Sigmoid colon (tissue), 7 donors: ENCODE measurements at places on chromosomes 7 and 10. TPM values are rescaled to one million over a fixed set of nuclear protein-coding genes. Genes with fewer than 3 reads are reported as not detected.

GRCh38 chr7:22826593-22826992 lies 3.9 kb upstream of the TOMM7 start:
- DNase-seq: no peak

- DNase-seq: no peak
These were observed 23.4 kb downstream of the OR9A2 start for GRCh38 chr7:143003393-143004051.

DNA sequence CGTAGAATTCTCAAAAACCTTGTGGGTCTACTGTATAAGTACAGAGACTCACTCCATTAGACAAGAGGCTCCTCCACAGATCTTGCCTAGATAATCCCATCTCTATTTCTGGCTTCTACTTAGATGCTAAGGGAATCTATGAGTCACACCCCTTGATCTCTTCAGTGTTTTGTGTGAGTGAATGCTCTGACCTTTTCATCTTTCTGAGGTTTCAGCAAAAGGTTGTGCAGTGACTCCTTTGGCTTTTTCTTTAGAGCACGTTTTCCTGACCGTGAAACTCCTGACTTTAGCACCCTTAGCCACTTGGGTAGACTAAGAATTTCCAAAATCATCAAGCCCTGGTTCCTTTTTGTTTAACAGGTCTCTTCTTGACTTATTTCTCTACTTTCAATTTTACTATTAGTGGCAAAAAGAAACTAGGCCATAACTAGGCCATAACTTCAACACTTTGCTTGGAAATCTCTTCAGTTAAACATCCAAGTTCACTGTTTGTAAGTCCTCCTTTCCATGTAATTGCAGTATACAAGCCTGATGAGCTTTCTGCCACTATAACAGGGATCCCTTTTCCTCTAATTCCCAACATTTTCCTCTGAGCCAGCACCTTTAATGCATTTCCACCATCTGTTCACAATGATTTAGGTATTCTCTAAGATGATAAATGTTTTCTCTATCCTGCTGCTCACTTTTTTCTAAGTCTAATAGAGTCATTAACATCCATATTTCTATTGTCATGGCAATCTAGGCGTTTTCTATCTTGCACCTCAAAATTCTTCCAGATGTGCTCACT lies 19.4 kb downstream of the COPG2 start:
- DNase-seq: no peak

GRCh38 chr10:32372000-32372875 lies 25.3 kb upstream of the EPC1 start:
- no peak for DNase-seq

GRCh38 chr7:82234457-82235049 lies 209.0 kb downstream of the CACNA2D1 start:
- no peak for DNase-seq

- no peak for DNase-seq
These were observed 101.6 kb downstream of the CCSER2 start for GRCh38 chr10:84429926-84430520.

DNA sequence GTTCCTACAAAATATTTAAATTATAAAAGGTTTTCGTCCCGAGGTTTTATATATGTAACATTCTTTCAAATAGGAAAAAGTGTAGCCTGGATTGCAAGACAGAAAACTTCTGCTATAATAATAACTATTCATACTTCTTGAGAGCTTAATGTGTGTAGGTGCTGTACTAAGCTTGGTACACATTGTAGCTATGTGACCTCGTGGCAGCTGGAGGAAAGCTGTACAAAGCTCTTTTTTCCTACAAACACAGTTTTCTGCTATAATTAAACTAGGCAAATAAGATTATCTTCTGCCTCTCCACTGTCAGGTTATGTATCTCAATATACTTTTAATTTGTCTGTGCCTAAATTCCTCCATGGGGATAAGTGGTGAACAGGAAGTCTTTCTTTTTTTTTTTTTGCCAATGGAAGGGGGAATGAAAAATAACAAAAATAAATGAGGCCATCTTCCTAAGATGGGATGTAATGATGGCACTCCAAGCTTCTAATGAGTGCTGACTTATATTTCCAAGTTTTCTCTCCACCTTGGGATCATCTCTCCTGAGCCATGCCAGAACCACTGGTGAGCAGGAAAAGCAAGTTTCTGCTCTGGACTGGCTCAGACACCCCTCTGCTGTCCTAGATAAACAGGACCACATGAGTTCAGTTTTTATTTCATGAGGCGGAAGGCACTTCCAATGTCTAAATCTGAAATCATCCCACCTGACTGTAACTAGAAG lies 9.9 kb downstream of the SGMS1 start:
- no peak for DNase-seq

DNA sequence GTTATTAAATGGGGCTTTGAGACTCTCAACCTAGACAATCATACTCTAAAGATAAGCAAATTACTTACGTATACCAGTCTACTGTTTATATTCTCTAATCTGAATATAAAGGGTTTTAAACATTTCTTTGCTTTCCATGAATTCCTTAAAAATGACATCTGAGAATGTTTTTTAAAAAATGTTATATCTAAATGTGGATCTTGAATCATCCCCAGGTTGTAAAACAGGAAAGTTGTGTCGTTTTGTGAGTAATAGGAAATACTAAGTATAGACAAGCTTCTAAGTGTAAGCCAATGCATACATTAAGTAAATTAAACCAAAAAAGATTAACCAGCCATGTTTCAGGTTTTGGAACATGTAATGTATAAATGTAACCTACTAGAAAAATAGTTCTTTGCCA lies 26.8 kb downstream of the ADD3 start:
- DNase-seq: no peak

DNA sequence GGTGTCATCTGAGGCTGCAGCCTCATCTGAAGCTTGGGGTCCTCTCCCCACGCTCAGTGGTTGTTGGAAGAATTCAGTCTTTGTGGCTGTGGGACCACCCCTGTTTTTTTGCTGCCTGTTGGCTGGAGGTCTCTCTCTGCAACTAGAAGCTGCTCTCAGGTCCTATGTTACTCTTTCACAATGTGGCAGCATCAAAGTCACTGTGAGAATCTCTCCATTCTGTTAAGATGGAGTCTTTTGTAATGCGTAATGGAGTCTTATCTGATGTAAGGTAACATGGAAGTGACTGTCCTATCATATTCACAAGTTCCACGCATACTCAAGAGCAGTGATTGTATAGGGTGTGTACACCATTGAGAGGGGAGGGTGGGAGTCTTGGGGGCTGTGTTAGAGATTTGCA lies 24.9 kb downstream of the TSPAN13 start:
- no peak for DNase-seq

GRCh38 chr10:77737608-77738007 lies 100.0 kb upstream of the KCNMA1 start:
- no peak for DNase-seq

GRCh38 chr10:99766302-99766681 lies 16.1 kb upstream of the ABCC2 start:
- DNase-seq: no peak

- DNase-seq: no peak
These were observed 88.2 kb upstream of the SEMA3C start for GRCh38 chr7:81007051-81007450.

GRCh38 chr7:38801786-38802185 lies 107.2 kb downstream of the VPS41 start:
- no peak for DNase-seq

GRCh38 chr7:78315119-78315518 lies 516.5 kb downstream of the PHTF2 start:
- DNase-seq: no peak

- no peak for DNase-seq
These were observed 125.8 kb downstream of the EGFR start for GRCh38 chr7:55144333-55145317.

GRCh38 chr10:52759154-52759553 lies 13.4 kb downstream of the MBL2 start:
- DNase-seq: no peak

DNA sequence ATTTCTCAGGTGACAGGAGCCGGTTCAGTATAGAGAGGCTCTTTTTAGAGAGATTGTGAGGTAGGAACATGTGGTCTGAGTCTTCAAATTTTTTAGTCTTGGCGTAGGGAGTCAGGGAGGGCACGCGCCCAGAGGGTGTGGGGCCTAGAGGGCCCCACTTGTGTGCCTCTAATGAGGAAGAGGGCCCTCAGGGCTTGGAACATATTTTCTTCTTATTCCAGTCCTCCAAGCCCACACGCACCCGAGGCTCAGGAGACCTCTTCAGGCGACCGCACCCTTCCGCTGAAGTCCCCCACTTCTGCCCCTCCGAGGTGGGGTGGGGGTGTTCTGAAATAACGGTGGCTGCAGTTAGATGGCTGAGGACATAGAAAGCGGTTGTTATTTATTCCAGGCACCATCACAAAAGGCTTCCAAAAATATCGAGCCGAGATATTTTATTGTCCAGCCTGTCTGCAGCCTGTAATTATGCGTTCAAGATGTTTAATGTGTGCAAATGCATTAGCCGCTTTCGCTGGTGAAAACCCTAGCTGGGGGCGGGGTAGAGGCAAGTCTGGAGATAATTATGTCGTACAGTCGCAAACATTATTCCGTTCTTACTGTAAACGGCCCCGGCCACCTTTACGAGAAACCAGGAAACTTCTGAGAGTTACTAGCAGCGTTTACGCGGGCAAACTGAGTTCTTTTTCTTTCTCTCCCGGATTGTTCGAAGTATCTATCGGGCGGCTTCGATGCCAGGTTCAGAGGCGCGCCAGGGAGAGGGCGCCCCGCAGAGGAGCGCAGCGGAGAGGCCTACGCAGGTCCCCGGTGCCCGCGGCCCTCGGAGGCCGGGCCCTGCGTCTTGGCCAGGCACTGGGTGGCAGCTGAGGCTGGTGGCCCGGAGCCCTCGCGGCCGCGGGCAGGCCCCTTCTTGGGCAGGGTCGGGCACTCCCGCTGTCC lies 12.9 kb upstream of the HOXA13 start:
- DNase-seq: no peak

GRCh38 chr7:95865716-95866371 lies 93.5 kb downstream of the DYNC1I1 start:
- no peak for DNase-seq

DNA sequence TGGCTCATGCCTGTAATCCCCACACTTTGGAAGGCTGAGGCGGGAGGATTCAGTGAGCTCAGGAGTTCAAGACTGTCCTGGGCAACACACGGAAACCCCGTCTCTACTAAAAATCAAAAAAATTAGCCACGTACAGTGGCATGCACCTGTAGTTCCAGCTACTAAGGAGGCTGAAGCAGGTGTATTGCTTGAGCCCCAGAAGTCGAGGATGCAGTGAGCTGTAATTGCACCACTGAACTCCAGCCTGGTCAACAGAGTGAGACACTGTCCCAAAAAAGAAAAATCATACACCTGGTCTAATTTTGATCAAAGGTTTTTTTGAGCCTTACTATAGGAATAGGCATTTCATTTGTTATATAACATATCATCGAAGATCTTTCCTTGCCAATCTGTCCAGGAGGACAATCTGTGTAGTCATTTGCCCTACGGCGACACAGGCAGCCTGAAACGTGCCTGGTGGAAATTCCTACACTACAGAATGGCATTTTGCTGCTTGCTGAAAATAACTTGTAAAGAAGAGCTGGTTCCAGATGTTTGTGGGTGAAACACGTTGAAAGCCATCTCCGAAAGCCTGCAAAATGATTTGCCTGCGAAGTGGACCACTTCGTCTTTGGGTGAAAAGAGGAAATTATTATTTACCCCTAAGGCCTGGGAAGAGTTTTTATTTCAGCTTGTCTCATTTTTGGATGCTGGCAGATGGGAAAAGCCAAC lies 31.3 kb upstream of the GDI2 start:
- DNase-seq: no peak

ANKIB1 gene
- 35.0 TPM for total RNA-seq

GRM8 gene
- not detected for total RNA-seq

IDI1 gene
- total RNA-seq: 33.9 TPM

LCOR gene
- total RNA-seq: 270 TPM

MRPL43 gene
- 95.0 TPM for total RNA-seq

NPTX2 gene
- 12.6 TPM for total RNA-seq

CDHR1 gene
- 0.27 TPM for total RNA-seq

DENND2A gene
- 11.4 TPM for total RNA-seq

ZNF853 gene
- total RNA-seq: 20.0 TPM

ANLN gene
- 4.6 TPM for total RNA-seq

CPA2 gene
- total RNA-seq: not detected
